ENCODE measurements at places on chromosomes 4 and X.

DNA sequence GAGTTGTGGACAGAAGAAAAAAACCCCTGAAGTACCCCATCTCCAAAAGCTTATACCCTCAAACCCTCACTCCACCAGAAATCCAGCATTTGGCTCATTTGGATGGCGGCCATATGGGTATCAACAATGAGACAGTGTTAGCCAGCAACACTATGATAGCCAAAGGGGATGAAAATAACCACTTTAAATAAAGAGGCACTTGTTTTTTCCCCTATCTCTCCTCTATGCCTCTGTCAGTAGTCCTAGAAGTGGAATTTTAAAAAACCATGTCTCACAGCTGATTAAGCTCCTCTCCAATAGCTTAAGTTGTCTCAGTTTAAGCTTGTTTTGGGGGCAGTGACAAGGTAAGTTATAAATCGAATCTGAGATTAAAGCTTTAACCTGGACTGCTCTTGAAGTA, 124.0 kb downstream of the MOSPD2 start:
- DNase-seq = no peak

DNA sequence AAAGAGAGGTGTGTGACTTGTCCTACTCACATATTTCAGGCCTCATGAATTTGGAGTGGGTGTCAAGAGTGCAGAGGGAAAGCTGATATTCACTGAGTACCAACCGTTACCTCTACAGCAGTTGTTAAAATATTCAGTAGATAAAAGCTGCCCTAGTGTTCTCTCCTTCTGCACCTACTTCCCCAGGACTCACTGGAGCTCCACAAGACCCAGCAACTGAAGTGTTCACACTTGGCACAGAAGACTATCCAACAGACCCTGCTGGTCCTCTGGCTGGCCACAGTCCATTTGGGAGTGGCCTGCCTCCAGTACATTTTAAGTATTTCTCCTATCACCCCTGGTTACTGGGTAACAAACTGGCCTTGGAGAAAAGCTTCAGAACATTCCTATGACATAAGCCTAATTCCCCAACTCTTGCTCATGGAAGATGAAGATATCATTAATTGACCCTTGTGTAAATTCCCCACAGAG, 70.8 kb downstream of the PPARGC1A start:
- no peak for DNase-seq

GRCh38 chr4:87128006-87128705, 92.3 kb downstream of the KLHL8 start:
- no peak for DNase-seq

GRCh38 chrX:53452812-53453211, 18.6 kb upstream of the HSD17B10 start:
- DNase-seq = no peak

DNA sequence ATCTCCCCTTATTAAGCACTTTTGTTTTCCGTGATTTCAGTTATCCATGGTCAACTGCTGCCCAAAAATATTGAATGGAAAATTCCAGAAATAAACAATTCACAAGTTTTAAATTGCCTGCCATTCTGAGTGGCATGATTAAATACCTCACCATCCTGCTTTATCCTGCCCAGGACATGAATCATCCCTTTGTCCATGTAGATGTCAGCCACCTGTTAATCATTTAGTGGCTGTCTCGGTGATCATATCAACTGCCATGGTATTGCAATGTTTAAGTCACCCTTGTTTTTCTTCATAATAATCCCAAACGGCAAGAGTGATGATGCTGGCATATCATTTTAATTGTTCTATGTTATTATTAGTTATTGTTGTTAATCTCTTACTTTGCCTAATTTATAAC, 79.8 kb upstream of the LHFPL1 start:
- DNase-seq = no peak

DNA sequence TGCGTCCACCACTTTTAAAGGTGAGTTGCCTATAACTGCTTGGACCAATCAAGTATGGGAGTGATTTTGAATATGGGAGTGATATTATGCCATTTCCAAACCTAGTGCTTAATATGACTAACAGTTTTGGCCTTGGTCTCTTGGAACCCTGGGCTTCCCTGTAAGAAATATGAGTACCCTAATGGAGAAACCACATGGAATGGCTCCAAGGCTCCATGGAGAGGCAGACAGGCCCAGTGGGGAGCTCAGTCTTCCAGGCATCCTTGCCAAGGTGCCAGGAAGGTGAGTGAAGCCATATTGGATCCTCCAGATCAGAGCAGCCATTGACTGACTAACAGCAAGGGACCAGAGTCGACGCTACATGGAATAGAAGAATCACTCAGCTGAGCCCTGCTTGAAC, 53.2 kb downstream of the MAML3 start:
- no peak for DNase-seq

DNA sequence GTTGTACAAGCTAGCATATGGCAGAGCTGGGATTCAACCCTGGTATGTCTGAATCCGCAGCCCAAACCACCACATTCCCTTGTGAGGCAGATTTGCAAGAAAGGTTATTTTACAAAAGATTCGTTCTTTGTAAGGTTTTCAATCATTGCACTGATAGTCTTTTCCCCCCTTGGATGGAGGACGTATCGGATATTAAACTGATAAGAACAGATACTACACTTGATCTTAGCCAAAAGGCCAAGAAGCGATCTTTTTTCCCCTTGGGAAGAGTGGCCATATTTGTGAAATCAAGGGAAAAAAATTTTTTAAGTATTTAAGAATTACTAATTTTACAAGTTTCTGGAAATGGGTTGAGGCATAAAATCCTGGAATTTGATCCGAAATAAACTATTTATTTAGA, 34.4 kb upstream of the MSMO1 start:
- DNase-seq = no peak

GRCh38 chrX:77431227-77431626, 16.0 kb upstream of the FGF16 start:
- DNase-seq = no peak

DNA sequence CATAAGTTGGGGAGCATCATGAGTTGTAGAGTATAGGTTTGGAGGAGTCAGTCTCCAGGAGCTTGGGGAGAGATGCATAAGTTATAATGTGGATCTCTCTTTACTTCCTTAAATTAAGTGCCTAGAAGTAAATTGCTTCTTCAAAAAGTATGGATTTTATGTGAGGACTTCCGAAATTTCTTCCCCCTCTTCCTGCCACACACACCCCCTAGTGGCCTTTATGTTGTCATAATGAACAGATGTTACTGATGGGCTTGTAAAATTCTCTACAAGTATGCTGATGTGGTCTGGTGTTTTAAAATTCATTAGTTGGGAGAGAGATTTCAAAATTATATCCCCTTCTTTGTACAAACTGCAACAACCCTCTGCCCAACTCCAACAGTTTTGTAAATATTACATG, 2.3 kb upstream of the METTL14 start:
- DNase-seq = no peak

GRCh38 chr4:68655764-68656444, 14.5 kb downstream of the UGT2B15 start:
- DNase-seq = no peak

DNA sequence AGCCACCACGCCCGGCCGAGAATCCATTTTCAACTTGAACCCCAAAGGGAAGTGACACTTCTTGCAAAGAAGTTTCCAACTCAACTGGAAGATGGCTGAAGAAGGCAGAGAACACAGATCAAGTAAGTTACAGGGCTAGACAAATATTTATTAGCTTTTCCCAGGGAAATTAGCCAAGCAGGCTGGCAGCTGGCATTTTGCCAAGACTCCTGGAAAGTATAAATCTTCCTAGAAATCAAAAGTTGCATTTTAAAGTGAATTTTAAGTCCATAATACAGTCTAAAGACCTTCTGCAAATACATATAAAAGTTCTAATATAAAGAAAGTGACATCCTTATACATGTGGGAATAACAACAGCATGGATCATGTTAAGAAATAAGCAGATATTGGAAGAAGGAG, 3.4 kb upstream of the MRPL1 start:
- DNase-seq = no peak

DNA sequence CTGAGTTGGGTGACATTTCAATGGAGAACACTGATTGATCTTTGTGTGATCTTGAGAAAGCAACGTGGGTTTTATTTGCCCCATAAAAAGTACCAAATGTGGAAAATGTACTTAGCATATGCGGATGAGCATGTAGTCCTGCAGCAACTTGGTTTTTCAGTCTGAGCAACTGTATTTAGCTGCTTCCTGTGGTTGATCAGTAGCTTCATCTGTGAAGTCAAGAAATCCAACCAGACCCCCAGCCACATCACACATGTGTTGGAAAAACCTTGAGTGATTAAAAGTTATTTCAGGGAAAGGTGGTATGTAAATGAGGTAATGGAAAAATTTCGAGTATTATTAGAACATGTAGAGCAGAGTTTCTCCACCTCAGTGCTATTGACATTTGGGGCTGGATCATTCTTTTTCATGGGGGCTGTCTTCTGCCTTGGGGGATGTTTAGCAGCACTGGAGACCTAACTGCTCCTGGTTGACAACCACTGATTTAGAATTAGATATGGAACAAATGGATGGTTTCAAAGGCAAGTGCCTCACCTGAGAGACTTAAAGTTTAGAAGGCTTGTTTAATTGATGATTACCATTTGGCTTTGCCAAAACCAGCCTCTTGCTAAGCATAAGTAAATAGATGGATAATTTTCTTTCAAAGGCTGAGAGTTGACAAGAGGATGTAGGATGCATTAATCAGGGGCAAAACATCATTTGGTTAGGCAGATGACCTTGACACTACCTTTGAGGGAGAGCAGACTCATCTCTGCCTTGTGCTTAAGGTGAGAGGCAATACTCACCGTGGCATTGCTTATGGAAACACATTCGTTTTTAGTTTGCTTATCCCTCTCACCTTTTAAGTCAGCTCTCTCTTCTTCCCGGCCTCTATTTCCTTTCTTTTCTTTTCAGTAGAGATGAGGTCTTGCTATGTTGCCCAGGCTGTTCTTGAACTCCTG, 193.0 kb upstream of the RPS6KA3 start:
- DNase-seq = no peak

Measured in activated T-helper 9 cell treated with anti-CD3 and anti-CD28 coated beads, Interleukin-2, amount 50 U/mL, for 16 hours (primary cell).